ENCODE measurements at places on chromosomes 7 and 10.

DNA sequence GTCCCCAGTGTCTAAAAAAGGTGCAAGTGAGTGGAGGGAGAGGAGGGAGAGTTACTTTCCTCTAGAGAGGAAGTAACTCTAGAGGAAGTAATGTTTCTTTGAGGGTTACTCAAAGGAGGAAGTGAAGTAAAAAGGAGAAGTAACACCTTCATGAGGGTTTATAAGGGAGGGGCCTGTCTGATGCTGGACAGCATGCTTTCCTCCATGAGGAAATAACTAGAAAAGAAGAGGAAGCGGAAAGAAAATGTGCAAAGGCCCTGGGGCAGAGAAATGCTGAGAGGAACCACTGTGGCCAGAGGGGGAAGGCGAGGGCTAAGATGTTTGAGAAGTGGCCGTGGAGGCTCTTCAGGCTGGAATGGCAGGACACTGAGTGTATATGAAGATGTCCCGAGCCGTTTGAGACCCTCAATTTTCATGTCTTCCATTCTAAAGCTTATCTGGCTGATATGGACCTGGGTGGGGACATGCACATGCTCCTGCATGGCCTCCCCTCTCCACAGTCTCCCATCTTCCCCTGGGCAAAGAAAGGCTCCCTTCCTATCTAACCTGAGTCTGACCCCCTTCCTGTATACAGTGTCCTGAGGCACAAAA is 3.4 kb upstream of the SLC18A2 start:
- DNase-seq, result no peak

DNA sequence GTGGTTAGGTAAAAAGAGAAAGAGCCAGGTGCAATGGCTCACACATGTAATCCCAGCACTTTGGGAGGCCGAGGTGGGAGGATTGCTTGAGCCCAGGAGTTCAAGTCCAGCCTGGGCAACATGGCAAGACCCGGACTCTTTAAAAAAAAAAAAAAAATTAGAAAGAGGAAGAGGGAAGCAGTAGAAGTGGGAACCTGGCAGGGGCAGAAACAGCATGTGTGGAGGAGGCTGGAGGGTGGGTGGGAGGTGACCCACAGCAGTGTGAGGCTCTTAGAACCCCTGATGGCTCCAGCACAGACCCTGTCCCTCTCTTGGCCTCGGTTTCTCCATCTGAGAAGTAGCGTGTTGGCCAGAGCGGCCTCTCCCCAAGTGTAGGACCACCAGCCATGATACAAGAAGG is 4.9 kb upstream of the CCL24 start:
- DNase-seq, result no peak

- peak; percentile 64 for DNase-seq
Observed at GRCh38 chr10:3945026-3945425, 160.0 kb upstream of the KLF6 start.

DNA sequence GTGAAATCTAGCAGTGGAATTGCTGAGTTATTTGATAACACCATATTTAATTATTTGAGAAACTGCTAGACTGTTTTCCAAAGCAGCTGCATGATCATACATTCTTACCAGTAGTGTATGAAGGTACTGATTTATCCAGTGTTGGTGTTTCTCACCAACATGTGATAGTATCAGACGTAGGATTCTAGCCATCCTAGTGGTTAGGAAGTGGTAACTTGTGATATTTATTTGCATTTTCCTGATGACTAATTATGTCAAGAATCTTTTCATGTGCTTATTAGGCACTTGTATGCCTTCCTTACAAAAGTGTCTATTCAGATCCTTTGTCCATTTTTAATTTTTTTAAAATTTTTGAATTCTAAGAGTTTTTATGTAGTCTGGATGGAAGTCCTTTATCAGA is 54.2 kb upstream of the PLXDC2 start:
- DNase-seq, result no peak

DNA sequence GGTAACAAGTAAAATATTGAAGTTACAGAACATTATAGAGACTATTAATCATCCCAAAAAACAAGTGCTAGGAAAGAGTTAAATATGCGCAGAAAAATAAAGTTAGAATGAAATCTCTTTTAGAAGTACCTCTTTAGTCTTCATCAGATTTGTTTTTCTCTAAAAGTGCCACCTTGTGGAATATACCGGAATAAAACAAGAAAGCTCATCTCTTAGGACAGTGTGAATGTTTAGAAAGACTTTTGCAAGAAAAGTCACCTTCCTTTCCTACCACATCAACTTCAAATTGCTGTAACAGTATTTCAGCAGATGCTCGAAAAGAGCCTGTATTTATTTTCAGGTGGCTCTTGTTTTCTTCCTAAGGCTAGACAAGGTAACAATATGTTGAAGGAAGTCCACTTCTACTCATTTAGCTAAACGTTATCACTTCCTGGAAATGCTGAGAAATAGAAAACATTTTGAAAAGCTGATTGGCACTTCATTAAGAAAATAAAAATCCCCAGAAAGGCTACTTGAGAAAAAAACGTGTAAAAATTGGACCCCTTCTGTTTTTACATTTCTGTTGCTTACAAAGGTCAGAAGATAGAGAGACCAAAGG is 19.8 kb upstream of the FAM133B start:
- no peak for DNase-seq

DNA sequence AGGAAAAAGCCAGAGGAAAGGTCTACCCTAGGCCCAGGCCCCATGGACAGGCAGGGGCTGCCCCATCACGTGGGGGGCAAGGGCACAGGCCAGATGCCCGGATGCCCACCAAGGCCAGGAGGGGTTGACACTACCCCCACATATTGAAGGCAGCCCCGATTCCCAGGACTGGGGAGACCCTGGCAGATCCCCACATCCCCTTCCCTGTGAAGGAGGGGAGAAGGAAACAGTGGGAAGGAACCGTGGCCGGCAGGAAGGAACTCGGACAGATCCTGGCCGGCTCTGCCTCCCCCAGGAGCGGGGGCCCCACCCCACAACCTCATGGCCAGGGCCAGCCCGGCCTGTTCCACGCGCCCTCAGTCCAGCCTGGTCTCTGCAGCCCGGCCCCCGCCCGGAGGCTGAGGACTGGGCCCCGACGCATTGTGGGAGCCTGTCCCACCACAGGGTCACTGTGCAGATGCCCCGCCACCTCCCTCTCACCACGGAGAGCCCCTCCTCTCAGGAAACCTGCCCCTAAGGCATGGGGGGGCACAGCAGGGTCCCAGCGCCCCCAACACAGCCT is 41.3 kb downstream of the PAPOLB start:
- DNase-seq, result no peak

DNA sequence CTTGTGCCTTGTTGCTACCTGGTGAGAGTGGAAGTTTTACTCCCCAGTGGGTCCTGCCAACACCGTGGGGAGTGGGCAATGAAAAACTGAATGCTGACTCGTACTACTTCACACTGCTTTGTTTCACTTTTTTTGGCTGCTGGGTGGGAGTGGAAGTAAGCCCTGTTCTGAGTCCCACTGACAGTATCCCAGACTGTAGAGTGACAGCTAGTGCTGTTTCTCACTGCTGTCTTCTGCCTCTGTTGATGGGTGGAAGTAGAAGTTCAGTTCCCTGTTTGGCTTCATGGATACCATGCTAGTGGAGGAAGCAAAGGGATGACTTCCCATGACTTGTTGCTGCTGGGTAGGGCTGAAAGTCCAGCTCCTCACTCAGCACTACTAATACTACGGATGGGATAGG is 98.4 kb downstream of the STK31 start:
- DNase-seq, result no peak

DNA sequence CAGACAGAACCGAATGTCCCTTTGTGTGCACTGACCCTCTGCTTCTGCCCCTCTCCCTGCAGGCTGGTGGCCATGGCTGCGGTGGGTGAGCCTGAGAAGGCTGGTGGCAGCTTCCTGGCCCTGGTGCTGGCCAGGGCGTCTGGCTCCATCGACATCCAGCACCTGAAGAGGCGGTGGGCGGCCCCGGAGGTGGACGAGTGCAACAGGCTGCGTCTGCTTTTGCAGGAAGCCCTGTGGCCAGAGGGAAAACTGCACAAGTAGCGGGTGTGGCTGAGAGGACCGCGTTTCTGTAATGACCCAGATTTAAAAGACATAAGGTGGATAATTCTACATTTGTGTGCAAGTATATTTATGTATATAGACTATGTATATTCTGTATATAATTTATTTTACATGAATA is 89.2 kb downstream of the DYNC2I1 start:
- DNase-seq, result no peak

DNA sequence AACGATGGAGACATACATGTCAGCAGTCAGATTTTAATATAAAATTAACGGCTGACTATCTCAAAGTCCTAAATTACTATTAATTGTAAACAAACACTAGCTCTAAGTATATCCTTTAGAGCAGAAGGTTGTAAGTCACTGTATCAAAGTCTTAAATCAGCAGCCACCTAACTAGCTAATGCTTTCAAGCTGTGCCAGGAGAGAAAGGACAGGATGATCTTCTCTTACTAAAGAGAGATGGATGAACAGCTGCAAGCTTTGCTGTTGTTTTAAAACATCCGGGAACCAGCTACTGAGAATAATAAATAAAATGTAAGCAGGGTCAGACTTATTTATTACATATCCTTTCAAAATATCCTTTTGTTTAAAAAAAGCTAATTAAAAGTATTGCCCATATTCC is 24.0 kb upstream of the ABLIM1 start:
- DNase-seq, result no peak

- DNase-seq, result no peak
Observed at GRCh38 chr10:13670311-13670710, 83.5 kb downstream of the PRPF18 start.

GRCh38 chr10:11157292-11158076 is 139.8 kb downstream of the CELF2 start:
- DNase-seq, result no peak

DNA sequence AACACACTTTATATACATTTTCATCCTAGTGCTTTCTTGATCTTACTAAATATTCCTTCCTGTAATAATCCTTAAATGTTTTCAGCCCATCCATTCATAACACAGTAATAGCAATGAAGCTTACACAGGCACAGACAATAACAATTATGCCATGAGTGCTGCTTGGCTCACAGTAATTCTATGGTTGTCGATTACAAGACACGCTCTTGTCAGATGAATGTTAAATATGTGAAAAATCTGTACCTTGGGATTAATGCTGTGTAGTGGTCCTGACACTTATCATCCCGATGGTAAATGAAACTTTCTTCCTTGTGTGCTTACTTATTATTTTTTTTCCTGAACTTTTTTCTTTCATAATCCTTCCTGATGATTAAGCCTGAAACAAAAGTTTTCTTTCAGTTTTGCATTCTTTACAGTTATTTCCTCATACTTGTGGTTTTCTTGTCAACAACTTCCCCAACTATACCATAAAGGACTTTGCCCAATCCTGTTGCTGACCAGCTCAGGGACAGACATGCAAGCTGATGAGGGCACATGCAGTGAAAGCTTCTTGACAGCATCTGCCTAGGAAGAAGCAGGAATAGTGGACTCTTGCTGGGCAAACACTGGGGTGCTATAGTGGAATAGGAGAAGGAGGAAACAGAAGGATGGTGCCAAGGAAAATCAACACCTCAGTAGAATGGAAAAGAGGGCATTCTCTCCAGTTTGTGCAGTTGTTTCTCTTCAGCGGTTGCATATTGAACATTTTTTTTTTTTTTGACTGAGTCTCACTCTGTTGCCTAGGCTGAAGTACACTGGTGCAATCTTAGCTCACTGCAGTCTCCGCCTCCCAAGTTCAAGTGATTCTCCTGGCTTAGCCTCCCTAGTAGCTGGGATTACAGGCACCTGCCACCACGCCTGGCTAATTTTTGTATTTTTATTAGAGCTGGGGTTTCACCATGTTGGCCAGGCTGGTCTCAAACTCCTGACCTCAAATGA is 6.7 kb upstream of the MGAM2 start:
- DNase-seq, result peak; percentile 59

DNA sequence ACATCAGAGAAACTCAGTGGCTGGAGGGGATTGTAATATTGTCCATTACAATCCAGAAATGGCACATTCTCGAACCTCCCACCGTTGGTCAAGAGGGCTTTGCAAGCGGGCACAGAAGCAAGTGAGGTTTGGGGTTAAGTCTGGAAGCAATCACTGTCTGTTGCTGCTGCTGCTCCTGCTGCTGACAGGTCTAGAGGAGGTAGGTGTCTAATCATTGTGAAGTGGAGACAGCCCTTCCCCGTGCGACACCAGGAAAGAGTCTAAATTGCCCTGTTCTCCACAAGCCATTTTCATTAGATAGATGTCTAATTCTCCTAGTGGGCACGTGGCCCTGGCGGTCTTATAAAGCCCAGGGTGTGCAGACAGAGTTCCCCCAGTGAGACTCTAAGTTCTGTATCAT is 43.5 kb downstream of the NPS start:
- DNase-seq, result no peak

GRCh38 chr10:3623746-3624145 is 161.3 kb downstream of the KLF6 start:
- DNase-seq, result peak; percentile 98

GRCh38 chr10:34696423-34696822 is 118.7 kb downstream of the PARD3 start:
- DNase-seq, result no peak

GRCh38 chr7:100584683-100585510 is 1.0 kb downstream of the LRCH4 start:
- DNase-seq, result peak; percentile 98

DNA sequence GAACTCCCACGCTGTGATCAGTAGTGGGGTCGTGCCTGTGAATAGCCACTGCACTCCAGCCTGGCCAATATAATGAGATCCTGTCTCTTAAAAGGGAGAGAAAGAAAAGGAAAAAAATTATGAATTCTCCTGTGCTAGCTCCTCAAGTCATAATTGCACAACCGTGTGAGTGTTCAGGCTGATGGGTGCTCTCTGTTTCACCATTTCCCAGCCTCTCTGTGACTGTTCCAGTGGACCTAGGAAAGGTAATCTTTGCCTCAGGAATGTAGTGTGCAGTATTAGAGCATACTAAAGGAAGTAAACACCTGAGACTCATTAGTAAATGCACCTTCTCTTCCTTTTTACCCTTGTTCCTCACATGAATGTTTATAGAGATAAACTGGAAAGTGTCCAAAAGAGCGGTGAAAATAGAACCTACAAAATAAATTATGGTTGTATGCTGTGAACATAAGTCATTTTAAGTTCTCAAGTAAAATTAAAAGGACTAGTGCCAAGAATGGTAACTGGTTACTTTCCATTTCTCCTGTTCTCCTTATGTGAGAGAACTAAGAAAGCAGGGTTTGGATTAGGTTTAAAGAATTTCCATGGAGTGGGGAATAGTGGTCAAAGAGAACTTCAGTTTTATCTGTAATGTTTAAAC is 42.7 kb downstream of the INPP5F start:
- DNase-seq, result no peak

- no peak for DNase-seq
Observed at GRCh38 chr7:70627461-70627860, 504.5 kb upstream of the GALNT17 start.

- peak; percentile 18 for DNase-seq
Observed at GRCh38 chr10:99234041-99234790, 1.4 kb downstream of the HPSE2 start.

- DNase-seq, result no peak
Observed at GRCh38 chr7:111835066-111835465, 272.8 kb upstream of the IMMP2L start.

DNA sequence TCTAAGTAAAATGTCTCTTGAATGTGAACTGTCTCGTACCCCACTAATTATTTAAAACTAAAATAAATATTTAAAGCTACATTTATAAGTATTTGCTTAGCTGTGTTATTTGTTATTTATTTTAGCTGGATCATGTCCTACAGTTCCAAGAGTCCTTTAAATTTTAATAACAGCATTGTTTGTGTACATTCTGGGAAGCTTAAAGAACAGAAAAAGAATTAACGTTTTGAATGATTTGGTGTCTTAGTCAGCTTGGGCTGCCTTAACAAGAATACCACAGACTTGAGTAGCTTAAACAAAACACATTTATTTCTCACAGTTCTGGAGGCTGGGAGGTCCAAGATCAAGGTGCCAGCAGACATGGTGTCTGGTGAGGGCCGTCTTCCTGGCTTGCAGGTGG is 107.4 kb downstream of the ITIH5 start:
- no peak for DNase-seq

All from trophoblast cell (in vitro differentiated cells and primary cell).